Panc1 (cell line): ENCODE measurements at places on chromosomes 6 and 20.

DNA sequence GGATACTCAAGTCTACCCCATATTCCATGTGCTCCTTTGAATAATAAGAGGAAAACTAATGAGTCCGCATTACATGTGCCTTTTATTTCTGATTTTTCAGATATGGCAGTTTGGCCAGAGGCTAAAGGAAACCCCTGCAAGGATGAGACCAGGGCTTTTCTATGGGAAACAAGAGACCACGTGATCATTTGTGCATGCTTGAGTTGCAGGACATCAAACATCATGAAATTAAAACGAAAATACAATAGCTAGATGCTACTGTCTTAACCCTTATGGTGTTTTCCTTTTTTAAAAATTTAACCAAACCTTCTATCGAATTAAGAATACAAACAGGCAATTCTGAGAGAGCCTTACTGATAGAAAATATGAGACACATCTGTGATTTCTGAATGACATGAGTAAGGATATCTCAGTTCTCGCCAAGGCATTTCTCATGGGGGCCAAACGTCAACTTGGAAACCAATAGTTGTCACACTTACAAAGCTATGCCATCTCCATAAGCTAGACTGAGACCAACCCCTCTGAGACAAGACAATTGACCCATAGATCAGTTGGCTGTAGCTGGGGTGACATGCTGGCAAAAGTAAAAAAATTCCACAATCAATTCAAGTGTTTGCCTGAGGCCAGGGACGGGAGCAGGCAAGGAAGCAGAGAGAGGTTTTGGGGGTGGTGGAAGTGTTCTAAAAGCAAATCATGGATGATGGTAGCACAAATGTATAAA lies 52.8 kb downstream of the RIPOR2 start:
- no peak for DNase-seq

DNA sequence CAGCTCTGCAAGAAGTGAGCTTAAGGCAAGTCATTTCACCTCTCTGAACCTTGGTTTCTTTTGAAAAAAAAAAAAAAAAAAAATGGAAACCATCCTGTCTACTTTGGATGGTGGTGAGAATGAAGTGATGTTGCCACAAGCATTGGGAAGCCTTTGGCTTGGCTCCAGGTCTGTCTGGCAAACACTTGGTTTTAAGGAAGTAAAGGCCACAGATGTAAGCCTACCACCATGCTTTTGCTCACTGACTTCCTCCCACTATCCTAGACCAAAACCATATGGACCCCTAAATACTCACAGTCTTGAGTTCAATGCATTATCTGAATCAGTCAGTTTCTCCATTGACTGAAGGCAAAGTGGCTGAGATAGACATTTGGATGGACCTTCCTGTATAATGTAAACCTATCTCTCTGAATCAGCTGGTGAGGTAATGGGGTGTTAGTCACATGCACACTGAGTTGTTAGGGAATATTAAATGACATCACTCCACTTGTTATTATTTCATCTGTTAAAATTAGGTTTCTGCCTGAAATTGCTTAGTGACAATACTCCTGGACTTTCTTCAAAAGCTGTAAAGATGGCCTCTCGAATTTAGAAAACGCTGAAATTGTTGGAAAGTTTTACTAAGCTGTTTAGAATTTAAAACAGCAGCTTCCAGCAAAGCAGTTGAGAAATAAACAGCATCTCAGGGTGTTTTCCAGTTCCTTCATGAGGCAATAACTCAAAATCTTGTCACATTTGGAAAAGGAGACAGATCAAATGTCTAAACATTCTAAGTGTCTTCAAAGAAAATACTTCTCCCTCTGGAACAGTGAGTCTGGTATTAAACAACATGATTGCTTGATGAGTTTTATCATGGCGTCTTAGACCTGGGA lies 833.5 kb downstream of the DHX35 start:
- no peak for DNase-seq

GRCh38 chr6:164690702-164691500 lies 618.5 kb downstream of the C6orf118 start:
- no peak for DNase-seq

DNA sequence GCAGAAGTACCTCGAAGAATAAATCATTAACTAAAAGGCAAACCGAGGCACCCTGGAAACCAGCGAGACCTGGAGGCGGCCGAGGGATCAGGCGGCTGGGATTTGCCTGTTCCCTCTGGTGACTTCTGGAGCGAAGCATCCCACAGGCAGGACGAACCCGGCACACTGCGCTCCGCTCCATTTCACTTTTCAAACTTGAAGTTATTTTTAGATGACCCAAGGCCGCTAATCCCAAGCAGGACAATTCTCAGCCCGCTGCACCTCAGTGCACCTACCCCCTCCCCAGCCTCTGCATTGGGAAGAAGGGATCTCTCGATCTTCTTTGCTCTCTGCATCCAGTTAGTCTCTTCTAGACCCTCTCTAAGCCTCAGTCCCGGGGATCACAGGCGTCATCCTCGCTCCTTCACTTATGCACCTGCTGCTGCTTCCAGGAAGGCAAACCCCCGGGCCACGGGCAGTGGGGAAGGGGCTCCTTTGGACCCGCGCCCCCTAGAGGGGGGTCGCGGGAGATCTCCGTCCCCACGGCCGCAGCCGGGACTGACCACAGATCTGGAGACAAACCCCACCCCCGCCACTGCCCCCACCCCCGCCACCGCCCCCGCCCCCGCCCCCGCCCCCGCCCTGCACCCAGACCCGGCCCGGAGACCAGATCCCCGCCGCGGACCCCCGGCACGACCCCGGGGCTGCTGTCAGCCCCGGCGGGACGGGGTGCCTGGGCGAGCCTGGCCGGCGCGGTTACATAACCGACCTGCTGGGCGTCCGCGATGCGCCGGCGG lies 636 bp downstream of the RCAN2 start:
- DNase-seq, result no peak

GRCh38 chr6:130670142-130670541 lies 157.1 kb upstream of the SMLR1 start:
- no peak for DNase-seq

DNA sequence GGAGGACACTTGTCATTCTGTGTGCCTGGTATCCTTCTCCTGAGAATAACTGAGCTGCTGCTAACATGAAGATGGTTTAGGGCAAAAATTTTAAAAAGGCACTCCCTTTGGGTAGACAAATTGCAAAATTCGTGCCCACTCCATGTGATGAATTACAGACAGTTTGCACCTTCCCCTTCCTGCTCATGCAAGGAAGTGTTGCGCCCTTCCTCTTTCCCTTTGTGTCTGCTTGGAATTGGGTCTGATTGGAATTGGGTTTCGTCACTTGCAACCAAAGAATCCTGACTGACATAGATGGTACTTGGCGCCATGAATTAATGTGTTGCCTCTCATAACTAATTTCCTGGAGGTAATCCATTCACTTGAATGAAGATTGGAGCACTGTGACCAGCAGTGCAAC lies 62.3 kb upstream of the SHLD1 start:
- DNase-seq, result no peak

DNA sequence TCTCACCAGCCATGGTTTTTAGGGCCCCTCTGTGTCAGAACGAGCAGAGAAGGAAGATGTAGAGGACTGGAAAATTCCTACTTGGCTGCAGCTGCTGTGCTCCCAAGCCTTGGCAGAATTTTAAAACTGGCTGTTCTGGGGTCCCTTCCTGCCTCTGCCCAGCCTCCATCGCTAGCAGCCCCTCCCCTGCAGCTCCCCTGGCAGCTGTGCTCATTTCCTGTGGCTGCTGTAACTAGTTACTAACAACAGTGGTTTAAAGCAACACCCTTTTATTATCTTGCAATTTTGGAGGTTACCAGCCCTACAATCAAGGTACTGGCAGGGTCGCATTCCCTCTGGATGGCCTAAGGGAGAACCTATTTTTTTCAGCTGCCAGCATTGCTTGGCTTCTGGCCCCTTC lies 3.7 kb upstream of the CST11 start:
- no peak for DNase-seq

- DNase-seq, result no peak
These were observed 150.3 kb downstream of the OTOR start for GRCh38 chr20:16898433-16898832.

DNA sequence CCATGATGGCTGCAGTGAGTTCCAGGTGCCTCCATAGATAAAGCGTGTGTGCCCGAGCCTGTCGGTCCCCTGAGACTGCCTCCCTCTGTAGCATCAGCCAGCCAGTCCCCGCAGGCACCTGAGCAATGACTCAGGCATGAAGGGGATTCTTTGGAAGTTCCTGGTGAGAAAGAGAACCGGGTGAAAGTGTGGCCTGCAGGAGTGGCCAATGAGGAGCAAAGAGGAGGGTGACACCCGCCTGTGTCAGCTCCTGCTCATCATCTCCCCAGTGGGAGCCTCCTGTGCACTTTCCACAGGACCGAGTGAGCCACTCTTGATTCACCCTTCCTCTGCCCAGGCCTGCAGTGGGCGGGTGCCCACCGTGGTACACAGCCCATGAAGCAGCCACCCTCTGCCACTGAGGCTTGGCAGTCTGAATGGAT lies 71.2 kb upstream of the PTPN1 start:
- DNase-seq, result peak; percentile 83

DNA sequence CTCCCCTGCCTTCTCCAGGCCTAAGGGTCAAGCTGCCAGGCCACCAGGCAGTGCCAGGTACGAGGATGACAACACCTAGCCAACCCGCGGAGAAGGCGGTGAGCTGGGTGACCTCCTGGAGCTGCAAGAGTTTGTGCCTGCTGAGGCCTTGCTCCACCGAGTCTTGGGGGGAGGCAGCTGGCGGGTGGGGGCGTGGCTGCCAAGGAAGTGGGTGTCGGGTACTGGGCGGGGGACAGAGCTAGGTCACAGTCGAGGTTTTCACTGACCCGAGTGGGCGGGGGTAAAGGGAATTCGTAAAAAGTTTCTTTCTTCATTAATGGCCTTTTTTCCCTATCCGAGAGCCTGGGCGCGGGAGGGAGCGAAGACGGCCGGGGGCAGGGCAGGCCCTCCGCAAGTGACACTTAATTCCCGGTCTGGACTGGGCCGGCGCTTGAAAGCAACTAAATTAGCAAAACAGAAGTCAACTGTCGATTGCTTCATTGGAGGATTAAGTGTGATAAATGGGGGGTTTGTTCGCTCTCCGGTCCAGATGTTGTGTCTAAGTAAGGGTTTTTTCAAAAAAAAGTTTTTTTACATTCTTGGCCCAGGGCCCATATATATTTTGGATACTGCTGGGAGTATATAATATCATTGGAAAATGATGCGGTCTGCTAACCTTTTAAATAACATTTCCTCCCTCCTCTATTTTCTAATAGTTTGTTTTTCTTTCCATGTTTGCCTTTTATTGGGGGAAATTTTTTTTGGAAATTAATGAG lies 43.1 kb upstream of the FOXP4 start:
- DNase-seq, result no peak

DNA sequence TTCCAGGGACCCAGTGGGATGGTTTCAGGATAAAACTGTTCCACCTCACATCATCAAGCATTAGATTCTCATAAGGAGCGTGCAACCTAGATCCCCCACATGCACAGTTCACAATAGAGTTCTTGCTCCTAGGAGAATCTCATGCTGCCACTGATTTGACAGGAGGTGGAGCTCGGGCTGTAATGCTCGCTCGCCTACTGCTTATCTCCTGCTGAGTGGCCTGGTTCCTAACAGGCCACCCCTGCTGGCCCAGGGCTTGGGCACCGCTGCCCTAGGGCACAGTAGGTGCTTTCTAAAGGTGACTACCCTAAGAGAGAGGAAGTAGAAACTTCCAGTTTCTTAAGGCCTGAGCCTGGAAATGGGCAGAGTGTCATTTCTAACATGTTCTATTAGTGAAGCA lies 656.9 kb downstream of the PRKN start:
- DNase-seq, result no peak

GRCh38 chr6:12343440-12344162 lies 53.4 kb downstream of the EDN1 start:
- DNase-seq, result no peak

- no peak for DNase-seq
These were observed 37.3 kb upstream of the MAP7 start for GRCh38 chr6:136587527-136587926.

DNA sequence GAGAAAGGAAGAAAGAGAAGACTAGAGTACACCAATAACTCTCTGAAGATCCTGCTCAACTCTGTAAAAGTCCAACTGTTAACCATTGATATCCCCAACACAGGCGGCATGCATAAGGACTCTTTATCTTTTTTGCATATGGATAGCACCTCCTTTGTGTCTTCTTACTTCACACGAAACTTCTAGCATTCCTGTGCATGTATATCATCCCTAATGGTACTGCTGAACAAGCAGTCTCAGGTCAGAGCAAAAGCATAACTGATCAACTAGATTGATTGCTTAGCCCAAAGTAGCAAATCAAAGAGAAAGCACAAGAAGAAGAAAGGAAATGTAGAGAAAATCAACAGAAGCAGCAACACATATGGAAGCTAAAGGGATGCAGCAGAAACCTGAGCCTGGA lies 234.4 kb downstream of the SYNE1 start:
- no peak for DNase-seq

DNA sequence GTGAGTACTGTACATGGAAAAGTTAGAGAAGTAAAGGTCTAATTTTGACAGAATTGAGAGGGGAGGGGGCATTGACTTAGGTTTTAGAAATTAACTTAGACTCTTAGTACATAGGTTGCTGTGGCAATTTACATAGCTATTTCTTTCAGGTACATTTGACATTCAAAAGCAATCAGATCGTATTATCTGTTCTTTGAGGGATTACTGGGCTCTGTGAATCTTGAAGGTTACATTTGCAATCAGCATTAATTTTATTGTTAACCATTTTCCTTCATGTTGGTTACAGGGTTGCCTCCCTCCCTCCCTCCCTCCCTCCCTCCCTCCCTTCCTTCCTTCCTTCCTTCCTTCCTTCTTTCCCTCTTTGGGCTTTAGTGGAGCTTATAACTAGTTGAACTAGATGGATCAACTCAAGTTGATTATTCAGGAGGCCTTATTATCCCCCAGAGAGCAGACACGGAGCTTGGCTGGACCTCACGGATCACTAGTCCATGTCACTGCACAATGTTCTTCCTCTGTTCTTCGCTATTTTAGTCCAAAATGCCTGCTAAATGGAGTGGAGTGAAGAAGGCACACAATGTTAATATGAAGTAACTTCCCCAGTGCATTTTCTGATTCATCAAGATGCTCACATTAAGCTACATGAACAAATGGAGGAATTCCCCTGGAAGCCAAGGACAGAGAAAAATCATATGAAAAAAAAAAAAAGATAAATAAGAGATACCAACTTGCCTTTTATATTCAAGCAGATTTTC lies 87.8 kb downstream of the PLCB4 start:
- DNase-seq, result no peak

GRCh38 chr20:22575087-22575721 lies 9.2 kb downstream of the FOXA2 start:
- no peak for DNase-seq

- DNase-seq, result no peak
These were observed 117.6 kb upstream of the ADGRF1 start for GRCh38 chr6:47159763-47160162.

DNA sequence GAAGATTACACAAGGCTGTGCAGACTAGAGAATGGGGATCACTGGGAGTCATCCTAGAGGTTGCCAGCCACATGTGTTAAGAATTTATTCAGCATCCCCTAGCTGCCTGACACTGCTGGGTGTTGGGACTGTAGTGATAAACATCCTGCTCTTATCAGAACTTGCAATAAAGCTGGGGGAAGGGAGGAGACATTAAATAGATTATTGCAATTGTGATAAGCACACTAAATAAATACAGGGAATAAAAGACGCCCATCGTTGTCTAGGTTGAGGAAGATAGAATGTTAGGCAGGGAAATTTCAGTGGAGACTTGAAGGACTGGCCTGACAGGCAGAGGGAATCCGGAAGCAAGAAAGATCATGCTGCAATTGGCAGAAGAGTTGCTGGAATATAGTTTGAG lies 33.2 kb upstream of the TRAM2 start:
- no peak for DNase-seq
